Spinal cord (tissue), 10 donors: ENCODE measurements at places on chromosomes 12 and 14.

DNA sequence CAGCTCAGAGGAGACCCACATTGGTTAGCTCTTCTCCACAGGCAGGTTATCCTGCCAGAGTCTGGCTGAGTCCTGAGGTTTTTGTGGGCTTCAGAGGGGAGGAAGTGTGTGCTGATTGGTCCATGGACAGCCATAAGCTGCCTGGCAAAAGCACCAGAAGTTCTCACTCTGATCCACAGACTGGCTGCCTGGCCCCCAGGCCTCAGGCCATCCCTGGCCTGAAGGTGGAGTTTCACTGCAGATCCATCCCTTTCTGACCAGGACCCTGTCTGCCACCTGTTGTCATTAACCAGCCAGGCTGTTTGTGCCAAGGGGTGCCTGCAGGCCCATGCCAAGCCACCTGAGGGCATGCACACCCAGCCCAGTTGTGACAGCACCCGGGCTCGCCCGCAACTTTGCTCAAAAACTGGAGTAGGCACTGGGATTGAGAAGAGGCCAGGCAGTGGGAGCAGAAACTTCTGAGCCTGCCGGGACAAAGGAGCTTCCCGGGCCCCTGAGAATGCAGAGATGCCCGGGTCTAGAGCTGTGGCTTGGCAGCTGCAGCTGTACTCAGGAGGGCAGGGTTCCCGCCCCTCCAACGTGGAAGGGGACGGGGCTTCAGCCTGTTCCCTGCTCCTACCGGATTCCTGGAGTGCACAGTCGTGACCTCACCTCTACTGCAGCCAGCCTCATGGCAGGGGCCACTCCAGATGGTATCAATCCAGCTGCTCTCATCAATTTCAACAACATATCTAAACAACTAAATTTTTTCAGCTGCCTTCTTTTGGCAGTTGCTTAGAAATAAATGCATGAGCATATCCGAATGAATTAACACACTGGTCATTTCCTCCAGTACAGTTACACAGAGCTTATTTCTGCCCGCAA lies 1277.3 kb downstream of the SLC16A7 start:
- no peak for DNase-seq

- no peak for DNase-seq
Measured at GRCh38 chr12:119692997-119693396, 25.1 kb downstream of the PRKAB1 start.

DNA sequence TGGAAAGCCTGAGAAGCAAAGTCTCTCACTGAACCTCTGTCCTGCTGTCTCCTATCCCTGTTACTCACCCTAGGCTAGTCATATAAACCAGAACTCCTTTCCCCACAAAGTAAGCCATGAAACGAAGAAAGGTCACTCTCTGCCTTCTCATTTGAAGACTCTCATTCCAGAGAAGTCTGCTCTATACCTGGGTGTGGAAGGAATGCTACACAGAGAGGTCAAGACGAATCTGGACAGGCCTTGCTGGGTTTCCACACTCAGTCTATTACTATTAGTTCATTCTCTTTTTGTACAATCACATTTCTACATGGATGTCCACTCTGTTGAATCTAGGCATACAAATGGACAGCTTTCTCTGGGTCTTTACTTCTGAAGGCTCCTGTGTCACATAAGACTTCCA lies 2.4 kb upstream of the AEBP2 start:
- no peak for DNase-seq

DNA sequence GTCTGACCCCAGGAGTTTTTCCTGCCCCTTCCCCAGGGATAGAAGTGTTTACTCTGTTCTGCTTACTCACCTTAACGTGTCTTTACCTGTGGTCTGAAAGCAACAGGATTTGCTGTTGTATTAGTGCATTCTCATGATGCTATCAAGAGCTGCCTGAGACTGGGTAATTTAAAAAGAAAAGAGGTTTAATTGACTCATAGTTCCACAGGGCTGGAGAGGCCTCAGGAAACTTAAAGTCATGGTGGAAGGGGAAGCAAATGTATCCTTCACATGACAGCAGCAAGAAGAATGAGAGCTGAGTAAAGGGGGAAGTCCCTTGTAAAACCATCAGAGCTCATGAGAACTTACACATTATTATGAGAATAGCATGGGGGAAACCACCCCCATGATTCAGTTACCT lies 240.4 kb downstream of the SNAPC1 start:
- no peak for DNase-seq

GRCh38 chr14:28635387-28635786 lies 131.2 kb upstream of the FOXG1 start:
- peak; percentile 32 for DNase-seq

DNA sequence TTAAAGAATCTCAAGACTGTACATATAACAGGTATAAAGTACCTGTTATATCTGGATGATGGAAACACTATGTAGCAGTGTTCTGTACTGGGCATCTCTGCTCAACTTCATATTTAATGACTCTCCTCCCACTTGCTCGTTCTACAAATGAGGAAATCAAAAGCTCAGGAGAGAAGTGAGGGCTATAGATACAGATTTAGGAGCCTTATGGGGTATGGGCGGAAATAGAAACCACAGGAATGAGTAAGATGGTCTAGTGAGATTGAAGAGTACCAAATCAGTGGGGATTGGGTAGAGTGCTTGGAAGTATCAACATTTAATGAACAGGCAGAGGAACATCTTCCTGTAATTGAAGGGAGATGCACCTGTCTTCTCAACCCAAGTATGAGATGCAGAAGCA lies 23.8 kb upstream of the POLR3B start:
- no peak for DNase-seq

- no peak for DNase-seq
Measured at GRCh38 chr12:99119943-99120342, 474.9 kb downstream of the APAF1 start.

- DNase-seq: peak; percentile 73
Measured at GRCh38 chr12:130715150-130715997, 725 bp downstream of the RIMBP2 start.

DNA sequence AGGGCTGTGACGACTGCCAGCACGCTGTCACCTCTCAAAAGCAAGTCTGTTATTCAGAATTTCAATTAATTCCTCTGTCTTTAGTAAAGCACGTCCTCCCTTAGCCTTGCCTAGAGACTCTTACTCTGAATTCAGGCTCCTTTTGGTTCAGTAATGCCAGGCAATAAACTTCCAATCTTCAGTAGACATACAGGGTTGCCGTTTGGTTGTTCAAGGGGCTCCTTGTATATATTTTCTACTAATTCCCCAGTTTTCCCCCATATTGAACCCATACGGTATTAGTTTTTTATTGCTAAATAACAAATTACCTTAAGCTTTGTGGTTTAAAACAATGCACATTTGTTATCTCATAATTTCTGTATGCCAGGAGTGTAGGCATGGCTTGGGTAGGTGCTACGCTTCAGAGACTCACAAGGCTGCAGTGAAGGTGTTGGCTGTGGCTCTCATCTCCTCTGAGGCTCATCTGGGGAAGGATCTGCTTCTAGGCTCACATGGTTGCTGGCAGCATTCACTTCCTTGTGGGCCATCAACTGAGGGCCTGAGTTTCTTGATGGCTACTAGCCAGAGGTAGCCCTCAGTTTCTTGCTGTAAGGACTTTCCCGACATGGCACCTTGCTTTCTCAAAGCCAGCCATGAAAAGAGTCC lies 7.3 kb upstream of the CLECL1 start:
- no peak for DNase-seq

DNA sequence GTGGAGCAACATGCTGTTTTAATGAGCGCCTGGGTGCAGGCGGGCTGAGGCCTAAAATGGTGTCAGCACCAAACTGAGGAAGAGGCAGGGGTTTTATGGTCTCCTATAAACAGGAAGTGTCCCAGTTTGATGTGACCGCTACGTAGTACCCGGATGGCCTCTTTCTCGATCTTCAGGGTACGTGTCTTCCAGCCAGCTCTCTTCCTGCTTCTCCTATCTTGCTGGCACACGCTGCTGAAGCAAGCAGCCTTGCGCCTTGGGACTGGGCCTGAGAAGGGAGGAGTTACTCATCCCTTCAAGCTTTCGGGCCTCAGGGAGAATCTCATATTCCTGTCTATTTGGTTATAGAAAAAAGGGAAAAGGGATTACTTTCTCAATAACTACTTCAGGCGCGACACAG lies 28.2 kb upstream of the RNASE1 start:
- no peak for DNase-seq

DNA sequence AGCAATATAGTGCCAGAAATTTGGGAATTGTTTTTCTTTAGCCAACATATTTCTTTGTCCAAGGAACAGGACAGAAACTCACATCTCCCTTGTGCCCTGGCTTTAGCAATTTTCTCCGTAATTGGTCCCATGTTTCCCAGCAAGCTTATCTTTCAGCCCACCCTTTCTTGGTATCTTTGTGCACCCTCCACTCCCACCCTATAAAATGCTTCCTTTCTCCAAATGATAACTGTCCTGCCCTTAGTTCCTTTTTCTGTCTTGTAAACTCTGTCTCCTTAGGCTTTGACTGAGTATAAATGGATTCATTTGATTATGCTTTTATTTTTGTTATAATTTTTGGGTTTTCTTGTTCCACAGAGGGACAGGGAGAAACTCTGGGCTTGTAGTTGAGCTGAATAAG lies 442.8 kb downstream of the ATP23 start:
- no peak for DNase-seq

GRCh38 chr12:55875704-55876467 lies 33.1 kb upstream of the MMP19 start:
- DNase-seq: no peak

- DNase-seq: no peak
Measured at GRCh38 chr14:48973151-48973550, 613.0 kb downstream of the RPS29 start.

- no peak for DNase-seq
Measured at GRCh38 chr12:106459534-106459933, 102.0 kb downstream of the POLR3B start.

GRCh38 chr12:106101803-106102202 lies 37.0 kb downstream of the NUAK1 start:
- DNase-seq: no peak

- no peak for DNase-seq
Measured at GRCh38 chr14:76313303-76313702, 62.6 kb upstream of the ESRRB start.

- DNase-seq: no peak
Measured at GRCh38 chr12:14928931-14929330, 9.4 kb downstream of the ERP27 start.

GRCh38 chr14:34649344-34649743 lies 19.4 kb upstream of the SNX6 start:
- DNase-seq: no peak

GRCh38 chr14:92603309-92604242 lies 90.0 kb downstream of the RIN3 start:
- DNase-seq: peak; percentile 57

DNA sequence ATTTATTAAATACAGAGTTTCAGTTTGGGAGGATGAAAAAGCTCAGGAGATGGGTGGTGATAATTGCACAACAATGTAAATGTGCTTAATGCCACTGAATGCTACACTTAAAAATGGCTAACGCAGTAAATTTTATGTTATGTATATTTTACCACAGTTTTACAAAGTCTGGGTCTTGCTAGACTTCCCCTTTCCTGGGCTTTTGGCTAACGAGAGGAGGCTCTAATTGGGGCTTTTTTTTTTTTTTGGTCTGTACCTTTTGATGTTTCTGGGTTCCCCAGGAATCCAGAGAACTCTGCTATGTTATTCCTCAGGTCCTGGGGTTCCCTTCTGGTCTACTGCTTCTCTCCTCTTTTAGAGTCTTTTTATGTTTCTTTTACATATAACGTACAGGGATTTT lies 355.5 kb downstream of the CACNA1C start:
- DNase-seq: no peak

DNA sequence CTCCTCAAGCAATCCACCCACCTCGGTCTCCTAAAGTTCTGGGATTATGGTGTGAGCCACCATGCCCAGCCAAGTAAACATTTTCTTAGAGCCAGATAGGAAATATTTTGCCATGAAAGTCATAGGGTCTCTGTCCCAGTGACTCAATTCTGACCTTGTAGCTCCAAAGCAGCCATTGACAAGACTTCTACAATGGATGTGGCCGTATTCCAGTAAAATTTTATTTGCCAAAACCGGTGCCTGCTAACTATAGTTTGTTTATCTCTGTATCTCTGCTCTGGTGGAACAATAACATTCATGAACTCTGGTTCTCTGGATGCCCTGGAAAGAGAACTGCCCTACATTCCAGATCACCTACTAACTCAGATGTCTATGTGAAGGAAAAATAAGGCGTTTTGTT lies 54.6 kb upstream of the USP44 start:
- DNase-seq: no peak

DNA sequence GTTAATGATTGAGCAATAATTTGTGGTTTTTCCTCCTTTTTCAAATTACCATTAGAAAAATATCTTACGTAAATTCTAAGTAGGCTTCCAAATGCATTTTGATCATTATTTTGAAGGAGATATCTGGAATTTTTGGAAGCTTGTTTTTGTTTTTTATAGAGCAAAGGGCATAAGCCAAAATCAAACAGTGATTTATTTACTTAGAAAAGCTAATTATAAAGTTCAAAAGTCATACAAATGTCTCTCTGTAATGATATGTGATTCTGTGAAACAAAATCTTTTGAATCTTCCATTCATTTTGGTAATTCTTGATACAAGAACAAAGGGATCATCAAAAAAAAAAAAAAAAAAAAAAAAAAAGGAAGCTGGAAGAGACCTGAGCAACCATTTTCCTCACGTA lies 416.8 kb downstream of the ETNK1 start:
- no peak for DNase-seq

DNA sequence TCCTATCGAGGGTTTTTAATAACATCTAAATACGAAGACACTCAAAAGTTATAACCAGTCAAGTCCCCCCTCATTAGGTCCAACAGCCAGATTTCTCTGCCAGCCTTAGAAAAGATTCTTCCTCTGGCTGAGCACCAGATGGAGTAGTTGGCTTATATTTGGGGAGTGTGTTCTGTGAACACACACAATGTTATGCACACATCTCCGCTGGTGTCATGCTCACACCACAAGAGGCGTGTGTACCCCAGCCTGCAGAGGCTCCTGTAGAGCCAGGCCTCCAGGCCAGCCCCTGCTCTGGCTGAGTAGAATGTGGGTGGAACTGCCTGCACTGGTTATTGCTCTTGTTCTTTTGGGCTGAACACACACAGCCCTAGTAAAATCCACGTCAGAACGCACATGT lies 64.0 kb downstream of the PIWIL1 start:
- DNase-seq: no peak

- no peak for DNase-seq
Measured at GRCh38 chr12:3540387-3540990, 49.5 kb downstream of the PRMT8 start.

- DNase-seq: no peak
Measured at GRCh38 chr14:75363570-75364227, 64.1 kb upstream of the JDP2 start.

GRCh38 chr12:70774055-70774454 lies 136.8 kb upstream of the PTPRB start:
- peak; percentile 81 for DNase-seq
